ENCODE measurements at places on chromosomes 12 and 14.
A peak's percentile ranks its signal among the peaks of the same experiment; 100 is the strongest.

- no peak for DNase-seq
These were observed 204.6 kb upstream of the SLC38A2 start for GRCh38 chr12:46577063-46577776.

- DNase-seq, result peak; percentile 85
These were observed at the start of gene GOLGA3 for GRCh38 chr12:132828706-132829534. GOLGA3 (minus strand) TSS chr12:132828869; CDS start chr12:132822128, 6,741 bp downstream.

- no peak for DNase-seq
These were observed 50.0 kb downstream of the GALNT4 start for GRCh38 chr12:89474615-89475014.

- no peak for DNase-seq
These were observed 18.5 kb upstream of the MAP1LC3B2 start for GRCh38 chr12:116540622-116541152.

GRCh38 chr12:130115646-130116045 lies 46.6 kb upstream of the FZD10 start:
- no peak for DNase-seq

DNA sequence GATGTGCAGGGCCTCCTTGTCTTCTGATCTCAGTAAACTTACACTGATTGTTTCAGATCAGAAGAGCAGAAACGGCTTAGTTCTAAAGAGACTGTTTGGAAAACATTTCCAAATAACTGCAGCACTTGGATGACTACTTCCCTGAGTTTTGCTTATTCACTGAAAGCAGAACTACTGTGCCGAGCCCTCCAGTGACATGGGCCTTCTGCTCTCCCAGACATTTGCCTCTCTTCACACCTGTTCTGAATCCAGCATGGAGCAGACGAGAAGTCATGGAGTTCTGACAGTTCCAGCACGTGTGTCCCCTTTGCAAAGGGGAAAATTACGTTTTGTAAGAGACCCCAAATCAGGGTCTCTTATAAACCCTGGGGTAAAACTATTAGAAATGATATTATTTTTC lies 31.4 kb downstream of the ETNK1 start:
- DNase-seq, result no peak

DNA sequence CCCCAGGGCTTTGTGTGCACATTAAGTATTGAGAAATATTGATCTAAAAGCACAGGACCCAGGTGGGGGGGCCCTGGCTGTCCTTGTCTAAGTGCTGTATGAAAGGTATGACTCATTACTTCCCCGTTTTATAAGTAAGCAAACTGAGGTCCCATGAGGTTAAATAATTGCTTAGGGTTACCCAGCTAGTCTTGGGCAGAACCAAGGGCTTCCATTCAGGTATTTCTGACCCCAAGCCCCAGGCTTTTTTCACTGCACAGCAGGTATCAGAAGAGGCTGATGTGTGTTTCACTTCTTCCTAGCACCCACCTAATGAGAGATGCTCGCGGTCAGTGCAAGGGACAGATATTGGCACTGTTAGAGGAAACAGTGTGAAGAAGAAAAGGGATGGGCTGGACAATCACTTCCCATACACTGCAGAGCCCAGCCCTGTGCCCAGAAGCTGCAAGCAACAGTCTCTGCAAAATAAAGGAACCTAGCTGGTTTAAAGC lies 4.7 kb upstream of the TC2N start:
- DNase-seq, result no peak

- no peak for DNase-seq
These were observed 207.2 kb upstream of the SRRM4 start for GRCh38 chr12:118773956-118774723.

DNA sequence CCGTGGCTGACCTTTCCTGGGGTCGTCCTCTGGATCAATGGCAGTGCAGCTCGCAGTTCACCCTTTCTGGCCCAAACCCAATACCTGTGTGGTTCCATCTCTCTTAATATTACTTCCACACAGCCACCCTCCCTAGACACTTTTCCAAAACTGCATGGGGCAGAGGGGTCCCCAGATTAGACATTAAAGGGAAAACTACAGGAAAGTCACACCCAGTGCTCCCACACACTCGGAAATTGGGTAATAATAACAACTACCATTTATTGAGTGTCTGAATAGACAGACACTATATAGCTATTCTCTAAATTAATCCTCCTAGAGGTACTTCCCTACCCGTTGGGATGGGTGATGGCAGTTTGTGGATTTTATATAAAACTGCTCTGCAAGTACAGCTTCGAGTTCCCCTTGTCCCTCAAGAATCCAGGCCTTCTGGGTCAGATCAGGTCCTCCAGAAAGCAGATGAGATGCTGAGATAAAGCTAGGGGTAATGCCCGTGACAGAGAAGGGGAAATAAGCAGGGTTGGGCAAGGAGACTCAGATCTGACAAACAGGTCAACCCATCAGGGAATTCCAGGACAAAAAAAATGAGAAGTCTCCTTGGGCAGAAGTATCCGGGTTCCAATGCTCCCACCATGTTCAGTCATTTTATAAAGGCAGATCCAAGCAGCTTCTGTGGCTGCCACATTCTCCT lies 795 bp upstream of the PXN start:
- no peak for DNase-seq

DNA sequence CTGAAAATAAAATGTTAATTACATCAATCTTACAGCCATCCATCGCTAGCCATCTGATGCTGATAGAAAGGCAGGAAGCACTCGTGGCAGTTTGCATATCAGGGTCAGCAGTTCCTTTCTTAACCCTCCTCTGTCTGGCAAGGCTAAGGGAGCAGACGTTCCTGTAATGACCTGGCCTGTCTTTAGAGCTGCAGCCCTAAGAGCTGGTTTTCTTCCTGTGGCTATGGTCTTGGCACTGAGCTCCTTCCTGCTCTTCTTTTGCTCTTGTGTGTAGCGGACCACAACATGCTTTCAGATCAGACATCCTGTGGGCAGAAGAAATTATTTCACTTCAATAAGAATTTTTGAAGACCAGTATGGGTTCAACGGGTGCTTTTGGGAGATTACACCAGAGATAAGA lies 170.4 kb downstream of the DAD1 start:
- DNase-seq, result peak; percentile 26

DNA sequence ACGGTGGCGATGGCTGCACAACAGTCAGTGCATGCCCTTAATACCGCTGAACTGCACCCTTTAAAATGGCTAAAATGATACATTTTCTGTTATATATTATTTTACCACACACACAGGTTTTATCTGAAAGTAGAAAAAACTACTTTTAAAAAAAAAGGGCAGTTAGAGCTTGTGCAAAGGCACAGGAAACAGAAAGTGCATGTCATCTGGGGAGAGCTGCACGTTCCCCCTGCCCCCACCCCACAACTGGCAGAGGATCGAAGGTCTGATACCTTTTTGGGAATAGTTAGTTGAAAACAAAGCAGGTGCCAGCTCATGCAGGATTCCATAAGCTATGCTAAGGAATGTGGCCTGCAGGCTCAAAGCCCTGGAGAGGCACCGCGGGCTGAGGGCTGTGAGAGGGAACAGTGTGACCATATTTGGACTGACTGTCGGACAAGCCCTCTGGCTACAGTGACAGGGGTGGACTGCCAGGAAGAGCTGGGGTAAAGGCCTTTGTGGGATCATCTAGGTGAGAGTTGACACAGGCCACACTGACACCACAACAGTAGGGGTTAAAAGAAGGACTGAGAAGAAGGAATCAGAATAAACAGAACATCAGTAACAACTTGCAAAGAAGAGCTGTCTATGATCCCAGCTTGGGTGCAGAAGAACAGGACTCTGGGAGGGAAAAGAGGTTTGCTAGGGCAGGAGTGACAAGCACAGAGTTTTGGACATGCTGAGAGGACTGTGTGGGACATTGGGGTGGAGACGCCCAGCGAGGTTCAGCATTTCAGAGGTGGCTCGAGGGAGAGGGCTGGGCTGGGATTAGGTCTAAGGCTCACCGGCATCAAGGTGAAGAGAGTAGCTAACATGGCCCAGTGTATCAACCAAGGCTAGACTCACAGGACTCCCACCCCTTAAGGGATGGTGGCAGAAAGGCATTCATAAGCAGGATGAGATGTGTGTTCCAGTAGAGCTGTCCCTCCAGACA lies 54.6 kb downstream of the ACTN1 start:
- DNase-seq, result no peak

DNA sequence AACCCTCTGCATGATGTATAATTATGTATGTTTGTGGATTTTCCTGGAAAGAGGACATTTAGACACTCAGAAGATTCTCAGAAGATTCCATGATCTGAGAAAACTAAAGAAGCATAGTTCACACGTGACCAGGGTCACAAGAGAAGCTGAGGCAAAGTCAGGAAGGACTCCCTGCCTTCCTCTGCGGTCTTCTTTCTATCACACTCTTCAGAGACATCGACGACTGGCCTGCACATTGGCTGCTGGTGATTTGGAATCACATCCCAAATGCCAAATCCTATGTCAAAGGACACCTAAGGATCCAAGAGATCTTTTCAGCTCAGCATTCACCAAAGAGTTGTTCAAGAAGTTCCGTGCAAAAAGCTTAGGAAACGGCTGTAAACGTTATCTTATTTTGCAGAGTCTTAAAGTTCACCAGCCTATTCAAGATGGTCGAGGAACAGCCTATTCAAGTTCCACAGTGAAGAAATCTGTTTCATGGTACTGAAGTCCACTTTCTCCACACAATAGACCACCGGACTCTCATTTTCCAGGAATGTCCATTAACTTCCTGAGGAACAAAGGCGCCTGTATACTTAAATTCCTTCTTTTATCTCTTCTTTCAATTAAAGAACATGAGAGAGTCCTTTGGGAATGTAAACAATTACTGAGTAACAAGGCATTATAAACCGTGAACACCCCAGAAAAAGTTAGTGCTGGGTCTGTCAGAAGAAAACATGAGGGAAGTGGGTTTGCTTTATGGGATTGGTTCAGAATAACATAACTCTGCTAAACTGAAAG lies 42.1 kb downstream of the IGF1 start:
- DNase-seq, result no peak

DNA sequence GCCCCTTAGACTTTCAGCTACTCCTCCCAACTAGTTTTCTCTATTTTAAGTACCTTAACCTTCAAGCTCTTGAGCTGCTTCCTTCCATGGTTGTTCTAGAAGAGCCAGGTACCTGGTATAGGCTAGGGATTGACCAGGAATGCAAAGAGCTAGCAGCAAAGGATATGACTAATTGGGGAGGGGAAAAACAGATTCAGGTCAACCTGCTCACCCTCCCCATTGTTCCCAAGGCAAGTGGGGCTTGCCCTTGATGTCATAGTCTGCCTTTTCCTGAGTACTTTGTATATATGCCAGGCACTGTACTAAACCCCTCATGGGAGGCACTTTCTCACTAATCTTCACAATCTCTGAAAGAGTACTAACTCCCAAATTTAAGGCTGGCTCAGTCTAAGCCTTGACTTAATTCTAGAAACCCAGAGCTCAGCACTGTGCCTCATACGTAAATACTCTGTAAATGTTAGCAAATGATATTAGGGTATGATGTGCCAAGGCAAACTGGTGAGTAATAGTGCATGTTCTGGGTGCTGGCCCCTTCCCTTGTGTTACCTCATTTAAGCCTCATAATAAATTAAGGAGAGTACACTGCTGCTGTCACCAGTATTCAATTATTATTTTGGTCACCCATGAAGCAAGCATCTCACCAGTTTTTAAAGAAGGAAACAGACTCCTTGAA lies 42.2 kb downstream of the SUDS3 start:
- DNase-seq, result no peak

- DNase-seq, result no peak
These were observed 215.1 kb downstream of the LRRK2 start for GRCh38 chr12:40439771-40440492.

DNA sequence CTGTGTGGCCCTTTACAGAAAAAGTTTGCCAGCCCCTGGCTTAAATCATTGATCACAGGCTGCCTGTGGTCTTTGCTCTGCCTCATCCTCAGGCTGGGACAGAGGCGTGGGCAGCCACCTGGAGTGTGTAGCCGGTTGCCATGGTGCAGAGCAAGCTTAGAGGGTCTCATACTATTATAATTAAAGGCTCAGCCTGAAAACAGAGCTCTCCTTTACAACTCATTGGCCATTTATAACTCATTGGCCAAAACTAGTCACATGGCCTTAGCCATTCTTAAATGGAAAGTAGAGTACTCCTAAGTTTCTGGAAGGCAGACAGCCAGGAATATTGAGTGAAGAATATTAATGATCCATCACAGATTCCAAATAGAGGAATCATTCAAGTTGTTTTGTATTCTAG lies 3.0 kb downstream of the HSP90B1 start:
- no peak for DNase-seq

DNA sequence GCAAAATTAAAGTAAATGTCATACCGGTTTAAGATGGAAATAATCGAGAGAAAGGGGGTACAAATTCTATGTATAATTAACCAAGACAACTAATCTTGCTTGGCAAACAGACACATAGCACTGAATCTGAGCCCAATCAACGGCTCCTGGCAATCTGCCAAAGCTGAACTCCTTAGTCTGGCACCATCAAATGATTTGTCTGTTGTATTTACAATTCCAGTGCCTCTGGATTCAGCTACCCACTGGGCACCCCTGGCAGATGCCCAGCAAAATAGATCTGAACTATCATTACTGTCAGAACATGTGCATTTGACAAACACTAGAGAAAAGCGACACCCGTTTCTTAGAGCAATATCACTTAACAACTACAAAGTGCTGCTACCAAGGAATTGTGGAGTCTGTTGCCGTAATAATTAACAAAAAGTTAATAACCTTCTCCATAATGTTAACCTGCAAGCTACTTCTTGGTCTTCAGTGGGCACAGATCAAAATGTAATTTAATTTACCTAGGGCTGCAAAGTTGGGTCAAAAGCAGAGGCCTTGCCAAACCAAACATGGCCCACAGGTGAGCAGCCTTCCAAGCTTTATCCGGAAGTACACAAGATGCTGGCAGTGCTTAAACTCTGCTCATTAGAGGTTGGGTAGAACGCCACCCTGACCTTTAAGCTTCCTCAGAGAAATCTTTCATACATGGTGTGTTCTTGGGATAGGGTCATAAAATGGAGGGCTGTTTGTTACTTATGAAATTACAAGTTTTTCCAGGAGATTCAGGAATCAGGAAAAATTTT lies 7.6 kb downstream of the EGLN3 start:
- no peak for DNase-seq

- no peak for DNase-seq
These were observed 73.5 kb downstream of the TTC7B start for GRCh38 chr14:90742729-90743128.

GRCh38 chr14:50044042-50044651 lies 72.2 kb downstream of the VCPKMT start:
- DNase-seq, result no peak

DNA sequence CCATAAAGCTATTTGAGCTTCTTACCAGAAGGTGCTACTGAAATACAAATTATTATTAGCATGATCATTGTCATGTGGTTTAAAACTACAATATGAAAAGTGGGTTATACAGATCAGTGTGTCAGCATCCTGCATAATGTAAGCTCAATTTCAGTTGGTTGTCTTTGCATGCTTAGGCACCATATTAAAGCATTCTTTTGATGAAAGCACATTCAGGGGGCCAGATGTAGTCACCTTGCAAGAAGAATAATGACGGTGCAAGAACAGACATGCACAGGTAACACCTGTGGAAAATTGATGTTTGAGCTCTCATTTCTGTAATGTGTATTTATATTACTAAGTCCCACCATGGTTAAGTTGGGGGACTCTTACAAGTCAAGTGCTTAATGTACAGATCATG lies 123.9 kb downstream of the PAX9 start:
- no peak for DNase-seq

GRCh38 chr14:21867541-21867940 lies 193.9 kb upstream of the OR4E1 start:
- no peak for DNase-seq

Data from GM12864 (cell line).